ENCODE measurements at places on chromosomes 2 and 18.

- DNase-seq = no peak
Observed at GRCh38 chr2:232993231-232993821, 19.7 kb downstream of the NGEF start.

DNA sequence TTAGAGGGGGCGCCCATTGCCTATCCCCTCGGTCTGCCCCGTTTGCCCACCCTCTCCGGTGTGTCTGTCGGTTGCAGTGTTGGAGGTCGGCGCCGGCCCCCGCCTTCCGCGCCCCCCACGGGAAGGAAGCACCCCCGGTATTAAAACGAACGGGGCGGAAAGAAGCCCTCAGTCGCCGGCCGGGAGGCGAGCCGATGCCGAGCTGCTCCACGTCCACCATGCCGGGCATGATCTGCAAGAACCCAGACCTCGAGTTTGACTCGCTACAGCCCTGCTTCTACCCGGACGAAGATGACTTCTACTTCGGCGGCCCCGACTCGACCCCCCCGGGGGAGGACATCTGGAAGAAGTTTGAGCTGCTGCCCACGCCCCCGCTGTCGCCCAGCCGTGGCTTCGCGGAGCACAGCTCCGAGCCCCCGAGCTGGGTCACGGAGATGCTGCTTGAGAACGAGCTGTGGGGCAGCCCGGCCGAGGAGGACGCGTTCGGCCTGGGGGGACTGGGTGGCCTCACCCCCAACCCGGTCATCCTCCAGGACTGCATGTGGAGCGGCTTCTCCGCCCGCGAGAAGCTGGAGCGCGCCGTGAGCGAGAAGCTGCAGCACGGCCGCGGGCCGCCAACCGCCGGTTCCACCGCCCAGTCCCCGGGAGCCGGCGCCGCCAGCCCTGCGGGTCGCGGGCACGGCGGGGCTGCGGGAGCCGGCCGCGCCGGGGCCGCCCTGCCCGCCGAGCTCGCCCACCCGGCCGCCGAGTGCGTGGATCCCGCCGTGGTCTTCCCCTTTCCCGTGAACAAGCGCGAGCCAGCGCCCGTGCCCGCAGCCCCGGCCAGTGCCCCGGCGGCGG lies 1.7 kb downstream of the MYCN start:
- DNase-seq = no peak

DNA sequence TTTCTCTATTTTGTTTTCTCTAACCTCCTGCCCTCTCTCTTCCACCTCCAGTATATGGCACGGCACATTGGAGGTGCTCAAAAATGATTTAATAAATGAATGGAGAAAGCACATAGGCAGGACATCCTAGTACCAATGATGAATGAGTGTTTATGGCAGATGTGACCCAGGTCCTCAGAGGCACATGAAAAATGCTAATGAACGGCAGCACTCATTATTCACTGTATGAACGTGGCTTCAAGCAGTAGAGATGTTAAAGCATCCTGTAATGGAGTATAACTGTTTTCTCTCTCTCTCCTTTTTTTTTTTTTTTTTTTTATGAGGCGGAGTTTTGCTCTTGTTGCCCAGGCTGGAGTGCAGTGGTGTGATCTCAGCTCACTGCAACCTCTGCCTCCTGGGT lies 72.4 kb downstream of the MBP start:
- no peak for DNase-seq

DNA sequence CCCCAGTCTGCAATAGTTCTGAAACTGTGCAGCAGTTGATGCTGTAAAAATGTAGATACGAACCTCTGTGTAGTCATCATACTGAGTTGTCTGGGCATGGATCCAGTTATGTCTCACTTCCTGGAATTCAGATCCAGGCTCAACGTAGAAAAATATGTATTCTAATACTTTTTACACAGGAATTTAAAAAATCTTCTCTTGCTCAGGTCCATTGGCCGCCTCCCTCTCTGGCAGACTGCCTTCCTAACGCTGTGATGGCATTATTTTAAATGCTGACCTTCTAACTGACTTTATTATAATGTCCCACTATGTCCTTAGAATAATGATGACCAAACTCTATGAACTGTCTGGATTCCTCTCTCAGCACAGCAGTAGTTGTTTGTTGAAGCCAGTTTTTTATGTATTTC lies 119.6 kb downstream of the FEZ2 start:
- no peak for DNase-seq

DNA sequence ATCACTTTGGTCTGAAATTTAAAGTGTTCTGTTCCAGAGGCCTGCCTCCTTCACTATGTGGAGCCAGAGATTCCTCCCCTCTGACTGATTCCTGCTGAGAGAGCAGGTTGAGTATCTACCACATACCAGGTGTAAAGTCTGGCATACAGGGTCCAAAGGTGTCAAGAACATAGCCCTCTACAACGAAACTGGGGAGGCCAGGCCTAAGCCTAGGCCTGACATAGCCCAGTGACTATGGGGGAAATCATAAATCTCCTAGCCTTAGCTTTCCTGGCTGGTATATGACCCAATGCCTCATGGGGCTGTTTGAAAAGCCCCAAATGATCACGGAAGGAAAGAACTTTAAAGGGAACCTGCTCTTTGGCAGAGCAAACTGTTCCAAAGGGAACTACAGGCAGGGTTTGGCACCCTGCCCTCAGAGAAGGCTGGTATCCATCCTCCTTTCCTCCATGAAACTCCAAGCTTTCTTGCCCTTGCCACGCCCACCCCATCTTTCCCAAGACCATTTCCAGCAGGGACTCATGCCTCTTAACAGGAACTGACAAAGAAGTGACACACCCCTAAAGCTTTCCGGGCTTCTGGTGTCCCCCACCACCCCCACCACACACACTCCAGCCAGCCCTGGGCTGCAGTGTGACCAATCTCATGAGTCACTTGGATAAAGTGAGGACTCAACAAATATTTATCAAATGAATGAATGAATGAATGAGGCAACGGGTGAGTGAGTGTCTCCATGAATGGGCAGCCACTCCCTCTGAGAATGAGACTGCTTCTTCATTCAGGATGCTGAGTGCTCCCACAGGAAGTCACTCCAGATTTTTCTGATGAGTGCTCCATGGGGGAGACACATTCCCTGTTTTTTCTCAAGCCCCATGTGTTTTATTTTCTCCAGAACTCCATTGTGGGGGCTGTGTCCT lies 114.5 kb upstream of the STPG4 start:
- no peak for DNase-seq
